ENCODE measurements at places on chromosomes 4 and X.
A peak's percentile ranks its signal among the peaks of the same experiment; 100 is the strongest.

DNA sequence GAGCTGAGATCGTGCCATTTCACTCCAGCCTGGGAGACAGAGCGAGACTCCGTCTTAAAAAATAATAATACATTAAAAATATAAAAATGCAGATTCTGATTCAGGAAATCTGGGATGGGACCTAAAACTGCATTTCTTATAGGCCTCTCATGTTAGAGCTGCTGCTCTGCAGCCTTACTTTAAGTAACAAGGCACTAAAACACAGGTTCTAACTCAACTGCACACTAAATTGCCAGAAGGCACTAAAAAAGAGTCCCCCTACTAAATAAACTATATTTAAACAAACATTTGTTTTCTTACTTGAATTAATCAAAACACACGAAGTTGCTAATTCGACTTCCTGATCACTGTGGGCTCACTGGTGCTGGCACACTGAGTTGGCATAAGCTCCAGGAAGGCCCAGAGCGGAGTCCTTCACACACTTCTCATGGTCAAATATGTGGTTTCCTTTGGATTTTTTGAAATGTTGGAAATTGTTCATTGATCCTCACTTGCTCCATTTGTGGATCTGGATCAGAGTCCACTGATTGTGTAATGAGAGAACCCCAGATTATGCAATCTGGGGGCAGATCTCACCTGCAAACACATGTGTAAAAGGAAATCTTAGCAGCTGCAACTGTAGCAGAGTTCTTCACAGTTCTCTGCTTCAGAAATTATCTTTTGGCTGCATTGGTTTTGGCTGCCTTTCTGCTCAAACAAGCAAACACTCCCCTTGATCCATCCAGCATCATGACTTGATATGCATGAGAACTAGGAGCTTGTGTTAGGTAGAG, 59.3 kb downstream of the AFF1 start:
- no peak for DNase-seq

GRCh38 chrX:103211012-103211715, 3.7 kb upstream of the BEX4 start:
- peak; percentile 1 for DNase-seq

DNA sequence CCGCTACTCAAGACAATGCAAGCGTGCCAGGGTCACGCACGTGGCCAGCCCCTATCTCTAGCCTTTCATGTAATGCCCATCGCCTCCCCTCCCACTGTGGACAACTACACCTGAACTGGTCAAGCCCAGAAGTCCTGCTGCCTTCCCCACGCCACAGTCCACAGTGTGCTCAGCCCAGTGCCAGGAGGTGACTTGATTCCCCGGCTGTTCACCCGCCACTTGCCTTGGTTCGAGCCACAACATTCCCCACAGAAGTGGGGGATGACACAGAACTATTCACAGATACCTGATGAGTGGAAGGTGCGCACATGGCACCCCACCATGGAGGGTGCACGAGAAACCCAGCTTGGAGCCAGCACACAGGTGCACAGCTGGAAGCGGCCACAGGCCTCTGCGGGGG, 6.8 kb downstream of the ARHGAP4 start:
- no peak for DNase-seq

GRCh38 chr4:98565681-98566301, 92.6 kb downstream of the TSPAN5 start:
- no peak for DNase-seq

DNA sequence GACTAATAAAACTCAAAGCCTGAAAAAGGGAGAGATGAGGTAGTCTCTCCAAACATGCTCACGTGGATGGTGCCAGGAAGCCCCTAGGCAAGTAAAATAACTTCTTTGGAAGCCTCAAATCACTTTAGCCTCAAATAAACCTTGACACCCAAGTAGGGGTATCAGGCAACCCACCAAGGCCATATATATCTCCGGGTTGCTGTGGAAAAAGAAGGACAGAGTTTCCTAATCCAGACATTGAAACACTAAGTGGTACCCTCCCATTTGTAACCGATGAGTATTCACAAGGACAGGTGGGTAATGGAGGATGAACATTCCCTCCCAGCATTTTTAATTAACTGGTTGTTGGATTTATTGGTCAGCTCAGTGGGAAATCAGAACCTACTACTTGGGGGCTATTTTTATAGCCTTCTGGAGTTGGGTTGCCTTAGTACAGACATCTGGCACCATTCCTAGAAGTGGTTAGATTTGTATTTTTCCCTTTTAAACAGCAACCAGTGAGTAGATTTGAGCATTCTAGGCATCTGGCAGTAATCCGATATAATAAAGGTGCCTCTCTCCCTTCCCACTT, 87.7 kb downstream of the GPC3 start:
- DNase-seq: no peak

DNA sequence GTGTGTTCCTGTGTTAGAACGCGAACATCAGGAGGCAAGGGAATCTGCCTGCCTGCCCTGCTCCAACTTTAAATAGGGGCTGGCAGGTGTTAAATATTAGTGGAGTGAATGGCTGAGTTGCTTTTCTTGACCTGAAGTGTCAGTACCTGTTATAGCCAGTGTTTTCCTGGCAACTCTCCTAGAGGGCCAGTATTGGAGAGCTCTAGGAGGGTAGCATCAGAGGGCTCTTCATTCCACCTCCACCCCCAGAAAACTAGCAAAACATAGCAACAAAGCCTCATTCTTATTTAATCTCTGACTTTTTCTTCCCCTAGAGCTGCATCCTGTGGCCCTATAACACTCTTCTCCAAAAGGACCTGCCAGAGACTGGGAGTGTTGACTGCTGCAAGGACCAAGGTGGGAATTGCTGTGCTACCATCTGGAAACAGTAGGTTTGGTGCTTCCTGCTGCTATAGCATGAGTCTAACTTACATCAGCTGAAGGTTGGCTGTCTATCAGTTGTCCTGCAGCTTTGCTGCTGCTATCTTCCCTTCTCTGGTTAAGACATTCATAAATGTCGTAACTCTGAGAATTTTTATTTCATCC, 33.5 kb downstream of the SGMS2 start:
- no peak for DNase-seq

DNA sequence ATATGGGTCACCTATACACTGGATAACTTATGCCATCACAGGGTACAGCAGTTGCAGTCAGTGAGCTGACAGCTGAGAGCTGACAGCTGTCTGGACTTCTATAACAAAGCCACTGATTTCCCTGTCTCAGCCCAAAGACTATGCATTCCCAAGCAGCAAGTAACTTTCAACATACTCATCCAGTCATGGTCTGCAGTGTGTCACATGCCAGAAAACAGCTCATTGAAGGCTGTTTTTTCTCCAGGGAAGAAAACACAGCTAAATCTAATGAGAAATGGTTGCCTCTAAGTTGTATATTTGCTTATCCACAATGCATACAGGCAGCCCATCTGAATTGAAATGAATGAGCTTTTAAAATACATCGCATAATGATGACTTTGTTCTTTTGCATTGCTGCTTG, 6.3 kb downstream of the KIAA1210 start:
- DNase-seq: no peak

DNA sequence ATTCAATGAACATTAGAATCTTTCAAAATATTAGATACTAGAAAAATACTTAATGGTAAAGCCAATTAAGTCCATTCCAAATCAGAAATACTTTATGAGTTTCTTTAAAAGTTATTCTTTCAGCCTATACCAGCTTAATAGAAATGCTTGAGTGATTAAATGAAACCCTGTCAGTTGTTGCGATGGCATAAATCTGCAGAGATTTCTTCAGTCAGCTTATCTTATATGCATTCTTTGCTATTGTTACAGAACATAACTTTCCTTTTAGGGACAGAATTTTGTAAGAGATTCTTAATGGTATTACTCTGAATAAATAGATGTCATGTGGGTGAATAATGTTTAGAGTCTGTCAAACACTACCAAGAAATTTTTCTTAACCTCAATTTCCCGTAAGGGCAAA, 325.0 kb upstream of the HAND2 start:
- DNase-seq: no peak

DNA sequence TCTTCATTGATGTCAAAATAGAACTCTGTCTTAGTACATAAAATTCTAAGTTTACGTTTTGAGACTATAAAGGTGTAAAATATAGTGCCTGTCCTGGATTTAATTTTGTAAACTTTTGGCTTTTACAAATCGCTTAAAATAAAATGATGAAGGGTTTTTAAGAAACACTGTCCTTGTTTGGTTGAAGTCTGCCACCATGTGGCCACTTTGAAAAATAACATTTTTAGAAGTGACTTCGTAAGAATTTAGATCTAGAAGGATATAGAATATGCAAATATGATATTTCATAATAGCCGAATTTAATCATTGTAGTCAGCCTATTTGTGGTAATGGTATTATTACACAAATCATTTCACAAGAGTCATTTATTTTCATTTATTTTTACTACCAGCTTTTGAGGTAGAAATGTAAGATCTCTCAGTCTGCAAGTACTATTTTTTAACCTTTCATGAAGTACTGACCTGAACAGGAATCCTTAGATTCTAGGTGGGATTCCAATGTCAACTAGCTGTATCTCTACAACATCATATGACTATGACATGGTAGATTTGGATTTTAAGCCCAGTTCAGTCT, 31.0 kb upstream of the FAT4 start:
- peak; percentile 30 for DNase-seq

GRCh38 chr4:77595364-77595973, 10.2 kb upstream of the CXCL13 start:
- DNase-seq: no peak

DNA sequence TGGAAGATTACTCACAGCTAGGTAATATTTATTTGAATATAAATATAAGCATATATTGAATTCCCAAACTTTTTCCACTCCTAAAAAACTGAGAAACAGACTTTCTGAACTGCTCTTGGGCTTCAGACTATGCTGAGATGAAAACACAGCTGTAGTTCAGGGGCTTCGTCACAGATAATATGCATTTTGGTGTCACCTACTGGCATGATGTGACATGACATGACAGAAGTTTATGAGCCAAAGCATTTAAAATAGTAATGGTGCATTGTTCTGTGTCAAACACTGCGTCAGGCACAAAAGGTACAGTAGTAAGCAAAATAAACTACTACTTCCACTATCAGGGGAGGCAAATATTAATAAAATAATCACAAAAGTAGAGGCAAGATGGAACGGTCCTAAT, 171.3 kb downstream of the BTC start:
- peak; percentile 82 for DNase-seq

GRCh38 chr4:40628888-40629287, 776 bp downstream of the RBM47 start:
- peak; percentile 30 for DNase-seq

DNA sequence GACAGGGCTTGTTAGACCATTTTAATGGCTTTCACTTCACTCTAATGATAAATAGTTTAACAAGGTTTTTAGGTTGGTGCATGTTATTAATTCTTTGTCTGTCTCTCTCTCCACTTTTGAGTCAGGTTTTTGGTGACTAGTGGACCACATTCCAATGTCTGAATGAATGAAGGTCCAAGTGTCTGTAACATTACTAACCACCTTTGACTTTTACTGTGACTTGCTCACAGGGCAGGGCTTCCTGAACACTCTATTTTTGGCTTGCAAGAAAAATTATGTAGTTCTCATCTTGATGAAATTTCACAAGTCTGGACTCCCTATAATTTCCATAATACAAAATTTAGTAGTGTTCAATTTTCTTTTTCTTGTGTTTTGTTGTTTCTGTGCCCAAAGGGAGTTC, 78.9 kb upstream of the BMPR1B start:
- DNase-seq: no peak

- DNase-seq: no peak
Observed at GRCh38 chrX:48003367-48003757, 427 bp downstream of the ZNF182 start.

- DNase-seq: no peak
Observed at GRCh38 chr4:93834249-93835066, 5.9 kb downstream of the ATOH1 start.

DNA sequence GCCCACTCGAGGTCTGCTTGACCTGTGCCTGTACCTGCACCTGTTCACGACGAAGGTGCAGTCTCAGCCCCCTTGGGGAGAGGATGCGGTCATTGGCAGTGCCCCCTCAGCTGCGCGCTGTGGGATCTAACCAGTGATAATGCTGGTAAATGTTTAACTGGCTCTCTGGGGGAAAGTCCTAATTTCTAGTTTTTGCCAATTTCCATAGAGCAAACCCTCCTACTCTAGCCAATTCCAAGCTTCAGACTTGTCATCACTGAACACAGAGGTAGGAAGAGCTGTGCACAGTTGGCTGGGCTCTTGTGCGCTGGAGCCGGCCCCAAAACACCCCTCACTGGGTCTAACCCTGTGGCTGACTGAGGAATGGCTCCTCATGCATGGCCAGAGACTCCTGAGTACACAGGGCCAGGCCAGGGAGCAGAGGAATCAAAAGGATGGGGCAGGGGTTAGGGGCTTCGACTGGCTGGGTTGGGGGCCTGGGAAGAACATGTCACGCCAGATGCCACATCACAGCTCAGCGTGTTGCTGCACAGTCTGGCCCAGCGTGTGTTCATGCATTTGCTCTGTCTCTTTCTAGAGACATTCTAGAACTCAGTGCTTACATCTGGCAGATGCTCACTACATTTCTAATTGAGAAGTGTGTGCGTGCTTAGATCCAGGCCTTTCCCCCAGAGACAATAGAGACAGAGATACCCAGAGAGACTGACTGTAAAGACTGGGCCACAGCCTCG, 270.8 kb downstream of the BCOR start:
- DNase-seq: no peak

DNA sequence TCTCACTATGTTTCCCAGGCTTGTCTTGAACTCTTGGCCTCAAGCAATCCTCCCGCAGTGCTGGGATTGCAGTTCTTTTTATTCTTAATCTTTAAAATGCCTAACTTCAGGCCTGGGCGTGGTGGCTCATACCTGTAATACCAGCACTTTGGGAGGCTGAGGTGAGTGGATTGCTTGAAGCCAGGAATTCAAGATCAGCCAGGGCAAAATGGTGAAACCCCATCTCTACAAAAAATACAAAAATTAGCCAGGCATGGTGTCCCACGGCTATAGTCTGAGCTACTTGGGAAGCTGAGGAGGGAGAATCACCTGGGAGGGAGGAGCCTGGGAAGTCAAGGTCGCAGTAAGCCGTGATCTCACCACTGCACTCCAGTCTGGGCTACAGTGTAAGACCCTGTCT, 45.9 kb downstream of the PLS3 start:
- no peak for DNase-seq

DNA sequence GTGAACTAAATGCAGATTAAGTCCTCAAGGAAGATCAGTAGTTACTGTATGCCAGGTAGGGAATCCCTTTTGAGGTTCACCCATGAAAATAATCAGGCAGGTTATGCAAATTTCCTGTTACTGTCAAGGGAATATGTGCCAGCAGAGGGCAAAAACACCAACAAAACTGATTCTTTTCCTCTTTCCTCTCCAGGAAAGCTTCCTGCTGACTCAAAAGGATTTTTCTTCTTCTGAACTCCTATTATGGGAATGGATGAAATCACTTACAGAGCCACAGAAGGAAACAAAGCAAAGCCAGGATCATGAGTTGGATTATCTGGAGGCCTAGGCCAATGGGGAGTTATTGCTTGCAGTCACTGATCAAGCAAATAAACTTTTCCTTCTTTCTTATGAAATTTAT, 49.7 kb downstream of the TMPRSS11F start:
- DNase-seq: no peak

Measured in LoVo (cell line).